ENCODE measurements at places on chromosomes 6 and 20.

GRCh38 chr20:63238514-63239125 lies 2.9 kb downstream of the BIRC7 start:
- DNase-seq, result no peak

DNA sequence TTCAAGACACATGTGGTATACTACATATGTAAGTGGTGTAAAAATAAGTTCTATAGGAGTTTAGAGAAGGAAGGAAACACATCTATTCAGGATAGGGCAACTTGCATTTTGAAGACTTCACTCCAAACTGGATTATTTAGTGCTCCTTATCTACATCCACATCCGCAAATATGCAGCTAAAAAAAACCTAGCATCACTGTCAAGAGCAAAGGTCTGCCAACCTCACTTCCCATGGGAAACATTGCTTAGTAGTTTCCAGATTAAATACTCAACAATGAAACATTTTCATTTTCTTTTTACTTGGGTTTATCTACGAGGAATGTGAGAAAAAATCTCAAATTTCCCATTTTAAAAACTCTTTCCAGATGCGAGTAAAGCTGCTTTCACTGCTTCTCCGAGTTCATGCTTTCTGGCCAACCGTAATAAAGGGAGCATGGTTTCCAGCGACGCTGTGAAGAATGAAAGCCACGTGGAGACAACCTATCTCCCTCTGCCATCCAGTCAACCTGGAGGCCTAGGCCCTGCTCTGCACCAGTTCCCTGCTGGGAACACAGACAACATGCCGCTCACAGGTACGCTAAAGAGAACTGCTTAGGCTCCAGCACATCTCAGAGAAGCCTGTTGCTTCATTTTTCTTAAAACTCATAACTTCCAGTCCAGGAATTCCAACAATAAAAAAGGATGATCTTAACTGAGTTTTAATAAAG lies 48.2 kb downstream of the RFX6 start:
- DNase-seq, result no peak

DNA sequence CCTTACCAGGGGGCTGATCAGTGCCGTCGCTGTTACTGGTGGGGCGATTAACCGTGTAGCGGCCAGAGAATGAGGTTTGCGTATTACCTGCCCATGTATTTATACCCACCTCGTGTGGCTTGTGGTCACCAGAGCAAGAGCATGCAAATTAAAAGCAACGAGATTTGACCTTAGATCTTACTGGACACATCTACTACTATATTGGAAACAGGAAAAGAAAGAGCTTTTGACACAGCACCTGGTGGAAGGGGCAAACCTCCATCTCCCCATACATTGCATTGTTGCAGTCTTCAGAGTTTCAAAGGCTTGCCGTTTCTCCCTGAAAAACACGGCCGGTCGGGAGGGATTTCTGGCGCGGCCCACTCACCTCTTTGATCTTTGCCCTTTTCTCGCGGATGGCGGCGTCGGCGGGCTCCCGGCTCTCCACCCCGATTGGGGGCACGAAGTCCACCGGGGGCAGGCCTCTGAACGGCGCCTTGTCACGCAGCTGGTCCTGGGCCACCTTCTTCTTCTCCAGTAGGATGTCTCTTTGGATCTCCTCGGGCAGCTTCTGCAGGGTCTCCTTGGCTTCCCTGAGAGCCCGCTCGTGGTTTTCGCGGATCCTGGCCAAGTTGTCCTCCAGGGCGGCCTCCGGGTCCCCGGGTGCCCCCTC lies 1.3 kb downstream of the MAN1A1 start:
- no peak for DNase-seq

DNA sequence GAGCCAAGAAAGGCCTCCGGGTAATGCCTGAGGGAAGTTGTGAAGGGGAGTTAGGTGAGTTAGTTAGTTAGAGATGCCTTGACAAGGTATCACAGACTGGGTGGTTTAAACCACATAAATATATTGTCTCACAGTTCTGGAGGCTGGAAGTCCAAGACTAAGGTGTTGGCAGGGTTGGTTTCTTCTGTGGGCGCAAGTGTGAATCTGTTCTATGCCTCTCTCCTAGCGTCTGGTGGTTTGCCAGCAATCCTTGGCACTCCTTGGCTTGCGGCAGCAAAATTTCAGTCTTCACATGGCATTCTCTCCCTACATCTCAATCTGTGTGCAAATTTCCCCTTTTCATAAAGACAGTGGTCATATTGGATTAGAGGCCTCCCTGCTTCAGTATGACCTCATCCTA lies 29.7 kb upstream of the RANBP9 start:
- DNase-seq, result no peak

- DNase-seq, result no peak
Measured at GRCh38 chr6:138328210-138328609, 49.5 kb upstream of the SMIM28 start.

- no peak for DNase-seq
Measured at GRCh38 chr6:31558631-31559500, 11.5 kb downstream of the NFKBIL1 start.

DNA sequence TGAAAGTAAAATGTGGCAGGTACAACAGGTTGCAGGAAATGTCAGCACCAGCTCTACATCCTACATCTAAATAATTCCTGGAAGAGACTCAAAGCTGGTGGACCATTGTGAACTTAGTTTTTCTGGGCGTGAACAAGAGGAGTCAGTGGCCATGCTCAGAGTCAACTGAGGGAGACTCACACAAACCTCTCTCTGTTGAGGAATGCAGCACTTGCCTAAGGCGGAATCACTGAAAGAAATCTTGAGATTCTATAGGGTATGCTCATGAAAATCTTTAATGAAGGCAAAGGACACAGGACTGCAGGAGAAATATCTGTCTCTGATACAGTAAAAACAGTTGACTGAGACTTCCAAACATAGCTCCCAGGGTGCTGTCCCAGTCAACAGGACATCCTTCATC lies 22.5 kb downstream of the SLC17A4 start:
- no peak for DNase-seq

GRCh38 chr6:133218852-133219251 lies 22.3 kb upstream of the EYA4 start:
- no peak for DNase-seq

- no peak for DNase-seq
Measured at GRCh38 chr6:108133594-108134179, 32.1 kb upstream of the NR2E1 start.

GRCh38 chr20:16709017-16709416 lies 20.8 kb upstream of the SNRPB2 start:
- DNase-seq, result no peak

- no peak for DNase-seq
Measured at GRCh38 chr6:32177183-32177787, 920 bp upstream of the RNF5 start.

GRCh38 chr6:154569156-154569862 lies 58.8 kb upstream of the CNKSR3 start:
- DNase-seq, result no peak

DNA sequence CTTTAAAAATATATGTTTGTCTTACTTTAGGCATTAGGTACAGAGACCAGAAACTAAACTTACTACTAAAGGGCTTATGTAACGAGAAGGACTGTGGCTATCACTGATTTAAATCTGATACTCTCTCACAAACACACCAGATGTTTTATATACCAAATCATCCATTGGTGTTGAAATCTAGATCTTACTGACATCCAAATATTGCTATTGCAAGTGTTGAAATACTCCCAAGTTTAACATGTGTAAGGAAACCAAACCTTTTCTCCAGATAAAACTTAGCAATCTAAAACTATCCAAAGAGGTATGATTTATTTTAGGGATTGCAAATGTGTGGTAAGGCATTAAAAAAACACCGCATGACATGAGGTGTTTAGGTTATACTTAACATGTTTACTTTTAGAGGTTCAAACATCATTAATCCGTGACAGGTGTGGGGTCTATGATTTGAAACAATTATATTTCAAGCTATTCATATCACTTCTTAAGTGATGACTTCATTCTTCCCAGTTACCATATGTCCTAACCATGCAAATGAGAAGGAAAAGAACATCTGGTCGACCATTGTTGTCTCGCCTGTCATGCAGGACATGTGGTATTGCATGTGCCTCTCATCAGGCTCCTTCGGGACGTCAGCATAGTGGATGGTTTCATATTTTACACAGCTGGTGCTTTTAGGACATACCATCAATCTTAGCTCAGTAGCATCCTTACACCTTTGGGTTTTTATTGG lies 168.3 kb upstream of the SPACA1 start:
- no peak for DNase-seq

GRCh38 chr6:29764422-29765196 lies 41.4 kb downstream of the HLA-F start:
- DNase-seq, result no peak

DNA sequence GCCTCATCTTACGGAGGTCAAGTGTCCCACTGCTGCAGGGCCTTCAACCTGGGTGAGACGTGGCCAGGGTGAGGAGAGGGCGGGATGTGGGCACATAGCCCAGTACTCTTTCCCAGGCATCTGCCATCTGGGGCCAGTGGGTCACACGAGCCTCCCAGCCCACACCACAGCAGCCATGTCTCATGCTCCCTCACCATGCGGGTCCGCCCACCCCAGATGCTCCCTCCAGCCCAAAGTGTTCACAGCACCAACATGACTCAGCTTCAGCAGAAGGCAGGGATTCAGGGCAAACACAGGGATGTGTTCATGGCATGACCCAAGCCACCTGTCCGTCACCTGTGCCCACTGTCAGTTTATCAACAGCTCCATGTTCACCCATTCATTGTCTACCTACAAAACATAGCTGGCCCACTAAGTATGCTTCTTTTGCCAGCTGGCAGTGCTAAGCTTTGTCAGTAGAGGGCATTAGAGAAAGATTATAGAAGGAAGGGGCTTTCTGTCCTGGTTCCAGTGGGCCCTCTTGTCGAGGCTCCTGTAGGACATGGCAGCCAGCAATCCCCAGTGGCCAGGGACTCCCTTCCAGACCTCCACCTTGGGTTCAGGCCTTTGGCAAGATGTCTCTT lies 109.2 kb downstream of the FOXF2 start:
- DNase-seq, result no peak

DNA sequence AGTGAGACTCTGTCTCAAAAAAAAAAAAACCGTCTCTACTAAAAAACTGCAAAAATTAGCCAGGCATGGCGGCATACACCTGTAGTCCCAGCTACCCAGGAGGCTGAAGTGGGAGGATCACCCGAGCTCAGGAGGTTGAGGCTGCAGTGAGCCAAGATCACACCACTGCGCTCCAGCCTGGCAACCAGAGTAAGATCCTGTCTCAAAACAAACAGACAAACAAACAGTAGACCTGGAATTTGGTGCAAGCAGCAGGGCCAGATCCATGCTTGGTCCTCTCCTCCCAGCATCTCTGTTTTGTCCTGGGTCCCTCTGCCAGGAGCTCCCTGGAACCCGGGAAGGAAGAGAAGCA lies 11.6 kb downstream of the RIPOR3 start:
- no peak for DNase-seq

- DNase-seq, result no peak
Measured at GRCh38 chr20:64139199-64140060, 24.8 kb upstream of the MYT1 start.

DNA sequence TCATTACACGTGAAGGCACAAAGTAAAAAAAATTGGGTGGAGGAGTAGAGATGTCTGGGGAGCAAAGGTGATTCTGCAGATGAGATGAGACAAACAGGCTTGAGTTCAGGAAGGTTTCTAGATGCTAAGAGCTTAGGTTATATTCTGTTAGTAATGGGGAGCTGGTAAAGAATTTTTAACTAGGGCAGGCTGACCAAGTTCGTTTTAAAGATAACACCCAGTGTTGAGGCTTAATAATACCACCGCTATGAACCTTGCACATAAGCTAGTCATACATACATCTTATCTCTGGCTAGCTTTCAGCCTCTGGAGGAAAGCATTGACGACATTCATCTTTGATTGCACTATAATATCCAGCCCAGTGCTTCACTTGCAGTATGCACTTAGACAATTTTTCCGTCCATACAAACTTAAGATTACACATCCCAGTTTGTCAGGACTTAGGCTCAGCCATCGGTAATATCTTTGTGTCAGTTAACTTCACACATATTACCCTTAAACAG lies 12.1 kb downstream of the NHSL1 start:
- DNase-seq, result no peak

DNA sequence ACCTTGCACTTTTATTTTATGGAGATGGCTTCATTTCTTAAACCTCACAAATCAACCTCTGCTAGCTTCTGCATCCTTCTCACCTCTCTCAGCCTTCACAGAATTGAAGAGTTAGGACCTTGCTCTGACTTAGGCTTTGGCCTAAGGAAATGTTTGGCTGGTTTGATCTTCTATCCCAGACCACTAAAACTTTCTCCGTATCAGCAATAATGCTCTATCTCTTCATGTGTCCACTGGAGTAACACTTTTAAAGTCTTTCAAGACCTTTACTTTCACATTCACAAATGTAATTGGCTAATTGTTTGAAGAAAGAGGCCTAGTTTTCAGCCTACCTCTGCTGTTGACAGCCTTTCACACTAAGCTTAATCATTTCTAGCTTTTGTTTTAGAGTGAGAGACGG lies 212.9 kb downstream of the TTLL2 start:
- DNase-seq, result no peak

DNA sequence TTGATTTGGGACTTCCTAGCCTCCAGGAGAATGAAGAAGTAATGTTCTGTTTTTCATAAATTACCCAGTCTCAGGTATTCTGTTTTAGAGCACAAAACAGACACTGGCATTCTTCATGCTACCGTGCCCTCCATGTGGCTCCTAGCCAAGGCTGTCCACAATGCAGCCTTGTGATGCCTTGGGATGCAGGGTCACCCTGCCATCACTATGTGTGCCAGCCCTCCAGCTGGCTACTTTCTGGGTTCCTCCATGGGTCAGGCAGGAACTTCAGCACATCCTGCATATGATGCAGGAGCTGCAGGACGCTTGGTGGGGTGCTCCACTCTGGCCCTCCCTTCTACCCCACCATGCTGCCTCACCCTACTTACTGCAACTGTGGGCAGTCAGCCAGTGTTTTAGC lies 38.0 kb upstream of the FAM50B start:
- no peak for DNase-seq

- no peak for DNase-seq
Measured at GRCh38 chr6:16184129-16184528, 54.3 kb upstream of the GMPR start.

GRCh38 chr6:147381712-147382111 lies 126.8 kb upstream of the SAMD5 start:
- no peak for DNase-seq

DNA sequence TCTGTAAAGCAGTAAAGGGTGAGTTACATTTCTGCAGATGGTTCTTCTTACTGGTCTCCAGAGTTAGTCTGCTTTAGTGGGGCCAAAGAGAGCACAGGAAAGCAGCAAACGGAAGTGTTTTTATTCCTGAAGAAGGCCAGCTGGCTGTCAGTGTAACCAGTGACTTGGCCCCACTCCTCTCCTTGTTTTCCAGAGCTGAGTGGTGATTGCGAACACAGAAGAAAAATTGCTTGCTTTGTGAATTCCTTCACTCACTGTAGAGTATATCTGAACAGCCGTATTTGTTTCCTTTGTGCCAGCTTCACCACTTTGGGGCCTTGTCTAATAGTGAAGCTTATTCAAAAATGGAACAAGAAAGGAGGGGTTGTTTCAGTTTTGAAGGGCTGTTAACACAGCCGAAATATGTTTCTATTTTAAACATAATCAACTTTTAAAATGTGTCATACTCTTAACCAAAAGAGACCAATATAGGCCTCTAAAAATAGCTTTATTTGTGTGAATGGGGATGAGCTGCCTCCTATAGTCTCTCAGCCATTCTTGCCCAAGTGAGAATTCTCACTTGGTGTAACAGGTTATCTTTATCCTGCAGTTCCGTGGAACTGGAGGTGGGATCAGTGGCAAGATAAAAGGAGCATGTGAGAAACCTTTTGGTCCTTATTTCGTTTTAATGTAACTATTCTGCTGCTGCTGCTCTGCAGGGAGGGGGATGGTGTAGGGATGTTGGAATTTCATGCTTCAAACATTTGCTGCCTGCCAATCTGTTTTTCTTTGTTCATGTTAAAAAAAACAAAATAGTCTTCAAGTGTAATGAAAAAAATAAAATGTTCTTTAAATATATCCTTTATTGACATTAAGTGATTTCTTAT lies 37.8 kb downstream of the ZC2HC1B start:
- no peak for DNase-seq

Measured in cortex of kidney (tissue), 1 donor.